SK-MEL-5 (cell line): ENCODE measurements at places on chromosomes 16 and 17. TPM values are rescaled to one million over a fixed set of nuclear protein-coding genes. Genes with fewer than 3 reads are reported as not detected.

DNA sequence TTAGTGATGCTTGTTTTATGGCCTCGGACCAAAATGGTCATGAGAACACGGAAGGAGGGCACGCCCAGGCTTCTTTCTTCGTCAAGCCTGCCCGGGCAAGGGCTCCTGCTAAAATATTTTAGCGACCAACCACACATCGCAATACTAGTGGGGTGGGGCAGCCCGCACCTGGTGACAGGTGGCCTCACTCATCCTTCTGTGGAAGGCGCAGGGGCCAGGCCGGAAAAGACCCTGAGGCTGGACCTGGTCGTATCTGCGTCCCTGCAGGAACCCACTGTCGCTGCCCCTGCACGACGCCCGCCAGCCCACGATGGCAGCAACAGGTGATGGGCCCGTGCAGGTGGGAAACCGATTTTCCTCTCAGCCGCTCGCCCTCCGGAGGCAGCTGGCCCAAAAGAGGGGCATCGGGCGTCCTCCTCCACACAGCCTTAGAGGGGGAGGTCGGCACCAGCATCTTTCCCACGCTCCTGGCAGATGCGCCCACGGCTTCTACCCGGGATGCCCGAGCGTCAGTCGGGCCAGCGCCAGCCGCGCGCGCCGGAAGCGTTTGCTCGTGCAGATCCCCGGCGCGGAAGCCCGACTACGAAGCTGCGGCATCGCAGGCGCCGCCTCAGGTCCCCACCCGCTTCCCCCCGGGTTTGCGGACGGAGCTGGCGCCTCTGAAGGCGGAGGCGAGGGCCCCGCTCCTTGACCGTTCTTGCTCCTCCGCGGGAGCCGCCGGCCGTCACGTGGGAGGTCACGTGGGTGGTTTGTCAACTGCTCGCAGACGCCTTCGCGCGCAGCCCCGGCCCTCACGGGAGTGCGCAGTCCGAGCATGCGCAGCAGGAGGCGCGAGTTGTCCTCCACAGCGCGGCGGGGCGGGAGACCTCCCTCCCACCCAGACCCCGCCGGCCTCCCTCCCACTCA is 22.8 kb upstream of the FOXK2 start:
- peak; percentile 88 for DNase-seq

GRCh38 chr16:67892899-67893742 is at the start of gene PSKH1:
TSS of gene PSKH1 (plus strand) at chr16:67893254. CDS start at chr16:67908750, 15,496 bp downstream.
- peak; percentile 95 for DNase-seq

DNA sequence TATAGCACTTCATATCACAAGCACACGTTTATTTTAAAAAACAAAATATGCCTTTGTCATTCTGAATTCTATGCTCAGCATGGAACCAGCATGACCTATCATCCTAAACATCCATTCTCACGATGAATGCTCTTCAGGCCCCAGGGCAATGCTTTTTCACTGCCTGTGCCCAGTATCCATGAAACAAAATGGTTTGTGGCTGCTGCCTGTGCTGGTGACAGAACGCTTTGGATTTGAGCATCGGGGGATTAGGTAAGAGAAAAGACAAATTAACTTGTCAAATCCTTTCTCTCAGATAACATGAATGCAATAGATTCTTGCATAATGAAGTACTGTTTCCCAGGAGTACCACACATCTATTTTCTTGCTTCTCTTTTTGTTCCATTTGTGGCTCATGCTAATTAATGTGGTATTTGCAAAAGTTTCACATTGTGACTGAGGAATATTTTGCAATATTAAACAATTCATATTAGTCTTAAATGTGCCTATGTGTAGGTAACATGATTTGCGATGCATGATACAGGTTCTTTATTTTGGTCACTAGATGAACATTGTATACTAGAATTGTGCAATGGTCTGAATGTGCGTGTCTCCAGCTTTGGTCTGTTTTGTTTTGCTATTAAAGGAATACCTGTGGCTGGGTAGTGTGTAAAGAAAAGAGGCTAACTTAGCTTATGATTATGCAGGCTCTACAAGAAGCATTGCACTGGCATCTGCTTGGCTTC is 25.8 kb upstream of the SRSF1 start:
- peak; percentile 96 for DNase-seq

- no peak for DNase-seq
Measured at GRCh38 chr16:12185563-12185962, 209.0 kb downstream of the SNX29 start.

DNA sequence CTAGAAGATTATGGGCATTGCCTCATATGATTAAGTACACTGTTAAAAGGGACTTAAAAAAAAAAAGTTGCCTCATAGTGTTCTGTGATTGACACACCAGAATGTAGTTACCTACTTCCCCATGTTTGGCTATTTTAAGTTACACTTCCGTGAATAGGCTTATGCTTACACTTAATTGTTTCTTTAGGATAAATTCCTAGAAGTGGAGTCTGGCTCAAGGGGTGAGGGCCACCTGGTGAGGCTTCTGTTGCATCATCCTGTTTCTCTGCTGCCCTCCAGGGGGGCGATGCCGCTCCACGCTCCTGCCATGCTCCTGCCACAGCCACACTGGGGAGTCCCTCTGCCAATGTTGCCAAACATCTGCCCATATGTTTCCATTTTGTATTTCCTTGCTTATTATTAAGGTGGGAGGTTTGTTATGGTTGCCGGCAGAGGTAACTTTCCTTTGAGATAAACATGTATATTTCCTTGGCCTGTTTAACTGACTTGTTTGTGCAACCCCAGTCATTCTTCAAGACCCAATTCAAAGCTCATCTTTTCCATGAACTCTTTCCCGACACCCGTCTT is 73.1 kb downstream of the KSR1 start:
- DNase-seq: peak; percentile 17

- no peak for DNase-seq
Measured at GRCh38 chr16:67714522-67714921, 4.6 kb downstream of the GFOD2 start.

DNA sequence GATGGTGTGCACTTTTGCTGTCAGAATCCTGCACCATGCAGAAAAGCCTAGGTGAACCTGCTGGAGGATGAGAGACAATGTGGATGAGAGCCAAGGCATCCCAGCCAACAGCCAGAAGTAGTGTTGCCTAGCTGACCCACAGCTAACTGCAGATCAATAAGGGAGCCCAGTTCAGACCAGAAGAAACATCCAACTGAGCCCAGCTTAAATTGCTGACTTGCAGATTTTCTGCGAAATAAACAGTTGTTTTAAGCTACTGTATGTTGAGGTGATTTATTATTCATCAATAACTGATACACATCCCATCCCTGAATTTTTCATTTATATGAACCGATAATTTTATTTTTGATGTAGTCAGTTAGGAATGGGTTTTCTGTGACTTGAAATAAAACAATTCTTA is 39.2 kb upstream of the TOX3 start:
- DNase-seq: no peak

- DNase-seq: no peak
Measured at GRCh38 chr16:73019457-73020362, 28.2 kb downstream of the ZFHX3 start.

- DNase-seq: no peak
Measured at GRCh38 chr17:79985361-79985942, 50.2 kb downstream of the TBC1D16 start.

- no peak for DNase-seq
Measured at GRCh38 chr17:48162306-48162934, 54.9 kb downstream of the SNX11 start.

GRCh38 chr17:44219108-44219615 is 313 bp downstream of the UBTF start:
- peak; percentile 65 for DNase-seq

GRCh38 chr16:54055864-54056263 is 230.7 kb downstream of the IRX3 start:
- DNase-seq: peak; percentile 33

DNA sequence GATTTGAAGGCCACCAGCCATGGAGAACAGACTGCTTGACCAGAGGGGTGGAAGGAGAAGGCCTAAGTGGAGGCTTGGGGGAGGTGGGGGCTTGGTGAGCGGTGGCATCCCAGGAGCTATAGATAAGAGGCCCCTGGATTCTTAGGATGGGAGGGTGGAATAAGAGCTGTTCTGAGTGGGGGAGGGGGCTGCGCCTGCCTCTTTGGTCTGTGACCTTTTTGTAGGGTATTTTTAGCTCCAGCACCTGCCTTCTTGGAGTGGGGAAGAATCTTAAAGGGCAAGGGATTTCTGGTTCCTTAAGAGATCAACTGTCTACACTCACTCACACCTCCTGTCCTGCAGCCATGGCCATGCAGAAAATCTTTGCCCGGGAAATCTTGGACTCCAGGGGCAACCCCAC is 567 bp downstream of the ENO3 start:
- no peak for DNase-seq

GRCh38 chr17:8628609-8629169 is 1.8 kb downstream of the MYH10 start:
- DNase-seq: peak; percentile 7

GRCh38 chr17:41925991-41926590 is 4.3 kb upstream of the ODAD4 start:
- DNase-seq: no peak

GRCh38 chr16:86918637-86919036 is 340.3 kb downstream of the FOXL1 start:
- DNase-seq: no peak

GRCh38 chr16:71590584-71590983 is 13.7 kb upstream of the TAT start:
- DNase-seq: no peak

DNA sequence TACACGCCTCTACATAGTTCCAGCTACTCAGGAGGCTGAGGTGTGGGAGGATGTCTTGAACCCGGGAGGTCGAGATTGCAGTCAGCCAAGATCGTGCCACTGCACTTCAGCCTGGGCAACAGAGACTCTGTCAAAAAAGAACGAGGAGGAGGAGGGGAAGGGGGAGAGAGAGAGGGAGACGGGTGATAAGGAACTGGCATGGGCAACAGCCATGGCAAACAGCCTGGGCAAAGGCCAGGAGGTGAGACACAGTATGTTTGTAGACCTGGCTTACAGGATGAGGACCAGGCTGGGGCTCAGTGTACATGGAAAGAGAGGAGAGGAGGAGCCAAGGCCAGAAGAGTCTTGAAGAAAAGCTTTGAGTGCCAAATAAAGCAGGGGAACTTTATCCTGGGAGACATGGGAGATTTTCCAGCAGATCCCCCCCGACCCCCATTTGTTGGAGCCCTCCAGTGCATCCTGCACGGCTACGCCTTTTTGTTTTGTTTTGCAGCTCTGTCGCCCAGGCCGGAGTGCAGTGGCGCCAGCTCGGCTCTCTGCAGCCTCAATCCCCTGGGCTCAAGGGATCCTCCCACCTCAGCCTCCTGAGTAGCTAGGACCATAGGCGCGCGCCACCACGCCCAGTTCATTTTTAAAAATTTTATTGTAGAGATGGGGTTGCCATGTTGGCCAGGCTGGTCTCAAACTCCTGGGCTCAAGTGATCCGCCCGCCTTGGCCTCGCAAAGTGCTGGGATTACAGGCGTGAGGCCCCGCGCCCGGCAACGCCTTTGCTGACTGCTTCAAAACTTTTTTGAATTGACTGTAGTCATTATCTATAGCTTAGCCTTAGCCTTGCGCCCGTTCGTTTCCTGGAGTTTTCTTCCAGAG is 1.3 kb upstream of the ALKBH5 start:
- no peak for DNase-seq

GRCh38 chr17:50918933-50919296 is 52.8 kb upstream of the TOB1 start:
- no peak for DNase-seq

GRCh38 chr16:2428051-2428783 is 1.0 kb upstream of the CCNF start:
- no peak for DNase-seq

- DNase-seq: peak; percentile 75
Measured at GRCh38 chr16:2983706-2984136, 3.5 kb upstream of the PKMYT1 start.

DNA sequence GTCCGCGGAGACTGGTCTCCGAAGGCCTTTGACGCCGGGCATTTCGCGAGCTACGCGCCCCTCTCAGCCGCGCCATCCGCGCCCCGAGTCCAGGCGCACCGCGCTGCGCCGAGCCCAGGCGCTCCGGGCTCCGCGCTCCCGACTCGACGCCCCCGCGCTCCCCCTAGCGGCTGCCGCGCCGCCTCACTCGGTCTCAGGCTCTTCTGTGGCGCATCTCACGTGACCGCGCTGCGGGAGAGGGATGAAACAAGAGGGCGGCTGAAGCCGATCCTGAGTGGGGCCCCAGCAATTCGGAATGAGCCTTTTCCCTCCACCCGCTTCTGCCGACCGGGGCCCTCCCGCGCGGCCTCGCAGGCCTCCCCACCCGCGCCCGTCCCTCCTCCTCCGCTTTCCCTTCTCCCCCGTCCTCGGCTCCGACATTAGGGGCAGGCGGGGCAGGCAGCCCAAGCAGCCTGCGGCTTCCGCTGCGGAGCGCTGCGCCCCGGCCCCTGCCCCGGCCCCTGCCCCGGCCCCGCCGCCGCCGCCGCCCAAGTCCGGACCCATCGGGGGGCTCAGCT is 42.5 kb upstream of the AMZ2 start:
- DNase-seq: peak; percentile 95

- DNase-seq: no peak
Measured at GRCh38 chr17:27621536-27621935, 9.5 kb upstream of the LGALS9 start.

GRCh38 chr17:2814049-2814448 is 17.8 kb downstream of the RAP1GAP2 start:
- DNase-seq: no peak

DNA sequence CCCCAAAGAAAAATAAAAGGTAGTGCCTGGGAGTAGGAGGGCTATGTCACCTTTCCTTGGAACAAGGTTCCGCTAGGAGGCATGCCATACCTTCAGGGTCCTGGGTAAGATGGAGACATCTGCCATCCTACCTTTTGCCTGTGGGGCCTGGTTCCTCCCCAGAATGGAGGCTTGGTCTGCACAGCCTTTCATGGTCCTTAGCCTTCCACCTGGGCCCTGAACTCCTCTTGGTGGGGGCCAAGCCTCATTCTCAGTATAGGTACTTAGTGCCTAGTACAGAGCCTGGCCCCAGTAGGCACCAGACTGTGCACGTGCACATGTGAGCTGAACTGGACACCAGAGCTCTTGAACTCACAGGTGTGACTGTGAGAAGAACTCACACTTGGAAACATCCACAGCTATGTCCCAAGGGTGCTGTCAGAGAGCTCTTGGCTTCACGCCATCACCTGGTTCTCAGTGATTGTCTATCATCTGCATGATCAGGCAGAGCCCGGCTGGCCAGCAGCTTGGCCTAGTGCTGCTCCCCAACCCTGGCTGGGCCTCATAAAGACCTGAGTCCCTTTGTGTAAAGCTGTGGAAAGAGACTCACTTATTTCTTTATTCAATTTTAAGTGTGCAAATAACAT is 143.2 kb downstream of the SOCS1 start:
- DNase-seq: no peak

- no peak for DNase-seq
Measured at GRCh38 chr17:9183306-9183705, 162.0 kb downstream of the NTN1 start.

Gene CNEP1R1
- 21.8 and 25.2 TPM in 2 replicates for total RNA-seq

Gene CES1
- 2.3 and 2.6 TPM in 2 replicates for total RNA-seq

Gene G6PC1
- total RNA-seq: not detected in 2 replicates

Gene WFDC1
- total RNA-seq: 714 and 808 TPM in 2 replicates

Gene MARVELD3
- total RNA-seq: 0.08 TPM in 1 of 2 replicates, not detected in the other

Gene STH
- total RNA-seq: not detected in 2 replicates

Gene RECQL5
- total RNA-seq: 27.7 and 32.9 TPM in 2 replicates

Gene TAC4
- not detected in 2 replicates for total RNA-seq

Gene TTLL6
- 1.7 and 2.1 TPM in 2 replicates for total RNA-seq

Gene DNAI2
- total RNA-seq: not detected in 2 replicates

Gene TRIM65
- total RNA-seq: 53.5 and 56.5 TPM in 2 replicates

Gene SP6
- 0.05 TPM in 1 of 2 replicates, not detected in the other for total RNA-seq

Gene P2RX1
- total RNA-seq: not detected in 2 replicates

Gene OTOA
- total RNA-seq: 0.27 TPM in 1 of 2 replicates, not detected in the other

Gene NPIPA1
- total RNA-seq: 26.2 and 26.8 TPM in 2 replicates
